ENCODE measurements at places on chromosomes 4 and X.

DNA sequence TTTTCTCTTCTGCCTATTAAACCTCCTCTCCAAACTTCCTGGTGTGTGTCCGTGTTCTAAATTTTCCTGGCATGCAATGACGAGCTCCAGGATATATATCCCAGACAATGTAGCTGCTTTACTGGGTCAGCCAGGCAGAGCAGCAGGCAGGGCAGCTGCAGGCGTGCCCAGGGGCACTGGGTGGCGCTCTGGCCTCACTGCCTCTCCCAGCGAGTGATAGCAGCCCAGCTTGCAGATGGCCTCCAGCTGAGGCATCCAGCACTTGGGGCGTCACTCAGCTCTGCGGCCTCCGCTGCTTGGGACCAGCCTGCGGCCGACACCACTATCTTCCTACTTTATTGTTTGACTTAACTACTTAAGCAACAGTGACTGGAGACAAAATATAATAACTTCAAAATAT is 23.0 kb upstream of the UBA6 start:
- no peak for DNase-seq

- DNase-seq, result no peak
Measured at GRCh38 chr4:15188605-15189539, 186.6 kb downstream of the CPEB2 start.

- DNase-seq, result no peak
Measured at GRCh38 chrX:18607966-18608365, 63.9 kb downstream of the RS1 start.

- DNase-seq, result no peak
Measured at GRCh38 chr4:94351319-94351718, 8.7 kb upstream of the HPGDS start.

DNA sequence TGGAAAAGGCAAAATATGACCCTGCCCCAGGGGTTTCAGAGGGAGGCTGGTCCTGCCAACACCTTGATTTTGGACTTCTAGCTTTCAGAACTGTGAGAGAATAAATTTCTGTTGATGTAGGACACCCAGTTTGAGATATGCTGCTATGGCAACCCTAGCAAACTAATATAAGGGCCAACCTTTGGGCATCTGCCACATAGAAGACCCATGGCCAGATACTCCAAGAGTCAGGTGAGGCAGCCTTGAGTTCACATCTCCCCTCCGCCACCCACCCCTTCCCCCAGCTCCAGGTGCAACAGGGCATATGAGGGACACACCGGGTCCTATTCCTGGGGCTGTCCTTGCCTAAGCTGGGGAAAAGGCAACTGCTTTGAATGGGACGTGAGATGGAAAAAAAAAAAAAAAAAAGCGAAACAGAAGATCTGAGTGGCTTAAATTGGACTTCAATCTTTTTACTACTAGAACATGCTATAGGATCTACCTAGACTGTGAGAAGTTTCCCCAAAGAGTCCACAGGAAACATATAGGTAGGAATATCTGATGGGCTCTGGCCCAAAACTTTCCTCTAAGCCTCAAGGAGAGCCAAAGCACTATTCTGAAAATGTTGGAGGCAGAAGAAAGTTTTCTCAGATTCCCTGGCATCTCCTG is 56.5 kb upstream of the PROM1 start:
- DNase-seq, result no peak

GRCh38 chrX:2351999-2352995 is 148.5 kb downstream of the DHRSX start:
- DNase-seq, result no peak

- no peak for DNase-seq
Measured at GRCh38 chr4:52369649-52370048, 289.5 kb downstream of the USP46 start.

- DNase-seq, result no peak
Measured at GRCh38 chrX:84956304-84956703, 47.4 kb upstream of the APOOL start.

DNA sequence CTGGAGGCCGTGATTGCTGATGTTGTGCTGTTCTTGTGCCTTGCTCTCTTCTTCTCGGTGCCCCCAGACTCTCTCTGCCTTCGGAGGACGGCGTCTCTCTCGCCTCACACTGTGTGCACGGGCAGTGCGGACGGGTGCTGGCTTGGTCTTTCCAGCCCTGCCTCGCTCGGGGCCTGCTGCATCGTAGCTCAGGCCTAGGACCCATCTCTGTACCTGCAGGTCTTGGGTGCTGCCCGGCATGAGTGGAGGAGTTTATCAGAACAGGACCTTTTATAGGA is 18.2 kb downstream of the RGS12 start:
- no peak for DNase-seq

GRCh38 chr4:2850966-2851798 is 7.5 kb downstream of the ADD1 start:
- no peak for DNase-seq

GRCh38 chr4:75069493-75070074 is 136.7 kb downstream of the PARM1 start:
- DNase-seq, result no peak

- no peak for DNase-seq
Measured at GRCh38 chr4:99640676-99641075, 17.0 kb downstream of the C4orf54 start.

GRCh38 chr4:16384576-16384975 is 158.3 kb upstream of the TAPT1 start:
- DNase-seq, result no peak

DNA sequence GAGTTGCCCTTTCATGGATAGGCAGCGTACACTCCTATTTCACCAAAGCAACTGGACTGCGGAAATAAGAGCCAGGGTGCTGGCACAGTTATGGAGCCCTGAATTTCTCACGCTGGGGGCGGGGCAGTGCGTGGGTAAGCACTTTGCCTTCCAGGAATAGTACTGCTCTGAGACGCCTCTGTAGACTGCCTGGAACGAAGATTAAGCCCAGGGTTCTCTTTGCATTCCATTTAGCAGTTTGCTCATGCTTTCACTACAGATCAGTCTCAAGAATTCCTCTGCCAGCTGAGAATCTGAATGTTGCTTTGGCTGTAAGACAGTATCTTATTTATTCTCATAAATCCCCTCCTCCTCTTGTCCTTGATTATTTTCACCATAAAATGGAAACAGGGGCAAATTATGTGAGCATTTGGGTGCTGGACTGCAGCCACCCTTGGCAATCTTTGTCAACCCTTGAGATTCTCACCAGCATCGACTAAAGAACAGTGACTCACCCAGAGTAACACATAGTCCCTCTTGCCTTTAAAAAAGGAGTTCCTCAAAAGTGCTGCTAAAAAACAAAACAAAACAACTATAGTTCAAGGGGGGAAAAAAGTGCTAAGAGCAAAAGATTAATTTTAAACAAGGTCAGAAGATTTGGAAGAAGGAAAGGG is 88.9 kb upstream of the CITED1 start:
- no peak for DNase-seq

DNA sequence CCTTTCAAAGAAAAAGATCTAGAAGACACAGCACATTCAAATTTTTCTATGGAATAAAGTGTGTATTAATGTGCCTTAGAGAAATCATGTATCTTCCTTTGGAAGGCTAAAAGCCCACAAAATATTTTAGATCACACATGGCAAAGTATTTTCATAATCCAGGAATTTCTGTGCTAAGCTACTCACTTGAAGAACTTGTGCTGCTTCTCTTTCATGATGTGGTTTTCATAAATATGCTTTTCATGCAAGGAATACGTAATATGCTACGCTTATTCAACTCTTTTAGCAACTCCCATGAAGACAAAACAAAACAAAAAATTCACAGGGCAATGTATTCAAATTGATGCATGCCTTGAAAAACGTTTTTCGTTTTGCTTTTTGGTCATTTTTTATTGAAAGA is 125.6 kb downstream of the ARHGAP24 start:
- DNase-seq, result no peak

DNA sequence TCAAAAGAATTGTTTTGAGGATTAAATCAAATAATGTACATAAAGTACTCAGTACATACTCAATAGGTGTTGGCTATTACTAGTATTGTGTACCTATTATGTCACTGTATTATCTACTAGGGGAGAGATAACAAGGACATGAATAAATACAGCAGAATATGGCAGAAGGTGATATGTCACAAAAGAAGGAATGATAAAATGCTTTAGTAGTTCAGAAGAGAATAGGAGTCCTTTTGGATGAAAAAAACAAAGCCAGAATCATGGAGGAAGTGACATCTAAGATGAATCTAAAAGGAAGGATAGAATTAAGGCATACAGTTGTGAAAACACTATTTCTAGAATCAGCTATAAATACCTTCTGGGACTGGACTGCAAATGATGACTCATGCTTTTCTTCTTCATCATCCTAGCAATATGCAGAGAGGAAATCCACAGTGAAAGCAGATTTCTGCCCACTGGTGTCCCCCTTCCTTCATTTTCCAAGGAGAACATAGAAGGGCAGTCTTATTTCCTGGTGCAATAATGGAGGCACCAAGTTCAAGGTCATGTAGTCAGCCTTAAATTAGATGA is 98.7 kb downstream of the GLUD2 start:
- DNase-seq, result no peak

DNA sequence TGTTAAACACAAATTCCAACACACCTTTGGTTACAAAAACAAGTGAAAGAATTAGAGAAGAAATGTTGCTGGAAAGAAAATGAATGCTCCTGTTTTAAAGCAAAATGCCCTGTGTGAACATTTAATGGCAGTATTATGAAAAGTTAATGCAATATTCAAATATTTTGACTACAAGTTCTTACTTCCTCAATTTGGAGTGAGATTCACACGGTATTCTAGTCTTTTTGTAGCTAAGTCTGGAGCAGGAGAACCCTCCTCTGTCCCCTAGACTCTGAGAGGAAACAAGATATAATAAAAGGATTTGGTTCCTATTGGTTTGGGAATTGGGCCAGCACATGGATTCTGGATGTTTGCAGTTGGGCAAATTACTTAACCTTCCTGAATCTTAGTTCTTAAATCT is 12.7 kb downstream of the MAD2L1 start:
- DNase-seq, result no peak

- DNase-seq, result no peak
Measured at GRCh38 chr4:40165916-40166315, 30.9 kb upstream of the RHOH start.

Measured in CD4-positive, alpha-beta T cell treated with Interferon alpha-2 for 1 hour (primary cell).